ENCODE measurements at places on chromosomes 5 and 9.

- peak; percentile 81 for DNase-seq
- peaks cover 5% of the 10 kb centered on the region for H3K36me3 ChIP-seq
- peaks cover 36% of the 10 kb centered on the region for H3K4me1 ChIP-seq
- no peaks in the 10 kb centered on the region for H3K27me3 ChIP-seq
Measured at GRCh38 chr5:132385326-132386105, 16.0 kb downstream of the SLC22A5 start.

DNA sequence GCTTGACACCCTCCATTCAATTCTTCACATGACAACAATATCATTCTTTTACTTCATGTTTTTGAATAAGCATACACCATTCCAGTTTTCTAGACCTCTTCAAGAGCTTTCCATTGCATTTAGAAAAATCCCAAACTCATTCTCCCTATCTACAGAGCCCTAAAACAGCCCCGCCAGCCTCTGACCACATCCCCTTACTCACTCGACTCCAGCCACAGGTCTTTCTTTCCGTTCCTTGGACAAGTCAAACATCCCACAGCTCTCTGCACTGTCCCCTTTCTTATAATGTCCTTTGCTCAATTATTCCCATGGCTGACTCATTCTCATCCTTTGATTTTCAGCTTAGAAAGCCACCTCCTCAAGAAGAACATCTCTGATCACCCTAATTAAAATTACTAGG is 38.2 kb downstream of the TTC39B start:
- no peaks in the 10 kb centered on the region for H3K27me3 ChIP-seq
- H3K4me1 ChIP-seq = peaks cover 34% of the 10 kb centered on the region
- no peak overlapping the region for H3K27ac ChIP-seq
- no peak for DNase-seq
- H3K36me3 ChIP-seq = peaks cover 5% of the 10 kb centered on the region
- no peak overlapping the region for H3K4me3 ChIP-seq

- H3K27ac ChIP-seq = no peak overlapping the region
- H3K4me1 ChIP-seq = no peaks in the 10 kb centered on the region
- no peak for DNase-seq
Measured at GRCh38 chr5:174514983-174515394, 209.4 kb upstream of the MSX2 start.

DNA sequence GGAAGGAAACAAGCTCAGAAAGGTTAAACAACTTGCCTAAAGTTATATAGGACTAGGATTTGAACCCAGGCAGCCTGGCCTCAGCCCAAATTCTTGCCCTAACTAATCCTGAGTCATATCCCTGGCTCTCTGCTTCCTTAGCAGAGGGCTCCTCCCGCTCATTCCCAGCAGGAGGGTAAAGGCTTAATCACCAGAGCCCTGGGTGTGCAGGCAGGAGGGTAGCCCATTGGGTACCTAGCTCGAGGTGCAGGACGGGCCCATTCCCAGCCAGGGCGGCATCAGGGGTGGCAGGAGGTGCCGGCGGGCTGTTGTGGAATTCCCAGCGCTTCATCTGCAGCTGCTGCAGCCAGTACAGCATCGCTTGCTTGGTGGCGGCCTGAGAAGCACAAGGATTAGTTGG is 3.9 kb downstream of the TBC1D2 start:
- no peak overlapping the region for H3K27ac ChIP-seq
- no peak overlapping the region for H3K4me3 ChIP-seq
- peaks cover 20% of the 10 kb centered on the region for H3K4me1 ChIP-seq

DNA sequence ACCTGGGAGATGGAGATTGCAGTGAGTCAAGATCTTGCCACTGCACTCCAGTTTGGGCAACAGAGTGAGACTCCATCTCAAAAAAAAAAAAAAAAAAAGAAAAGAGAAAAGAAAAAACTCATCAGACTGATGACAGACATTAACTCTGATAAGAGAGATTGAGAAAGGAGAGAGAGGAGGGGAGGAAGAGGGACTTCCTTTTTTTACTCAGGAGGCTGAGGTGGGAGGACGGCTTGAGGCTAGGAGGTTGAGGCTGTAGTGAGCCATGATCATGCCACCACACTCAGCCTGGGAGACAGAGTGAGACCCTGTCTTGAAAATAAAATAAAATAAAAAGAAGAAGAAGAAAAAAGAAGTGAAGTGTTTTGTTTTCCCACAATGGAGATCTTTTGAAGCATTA is 9.7 kb upstream of the MSMP start:
- H3K4me1 ChIP-seq = peaks cover 30% of the 10 kb centered on the region
- DNase-seq = no peak
- H3K4me3 ChIP-seq = no peak overlapping the region
- H3K27ac ChIP-seq = no peak overlapping the region
- no peaks in the 10 kb centered on the region for H3K27me3 ChIP-seq
- H3K36me3 ChIP-seq = peaks cover 13% of the 10 kb centered on the region

GRCh38 chr5:138032028-138032571 is 779 bp downstream of the FAM13B start:
- no peaks in the 10 kb centered on the region for H3K27me3 ChIP-seq
- peak; percentile 62 for DNase-seq
- H3K4me1 ChIP-seq = peaks cover 61% of the 10 kb centered on the region
- peak overlapping the region; percentile 93 for H3K4me3 ChIP-seq

- no peak for DNase-seq
- no peaks in the 10 kb centered on the region for H3K36me3 ChIP-seq
- H3K4me1 ChIP-seq = no peaks in the 10 kb centered on the region
- H3K27me3 ChIP-seq = peaks cover 2% of the 10 kb centered on the region
- H3K4me3 ChIP-seq = no peak overlapping the region
Measured at GRCh38 chr5:122219436-122220166, 90.3 kb downstream of the ZNF474 start.

- no peak for DNase-seq
- no peaks in the 10 kb centered on the region for H3K4me1 ChIP-seq
- no peaks in the 10 kb centered on the region for H3K36me3 ChIP-seq
- no peaks in the 10 kb centered on the region for H3K27me3 ChIP-seq
- H3K27ac ChIP-seq = no peak overlapping the region
- H3K4me3 ChIP-seq = no peak overlapping the region
Measured at GRCh38 chr5:123753937-123754891, 242.2 kb downstream of the CSNK1G3 start.

Measured in activated CD8-positive, alpha-beta T cell treated with anti-CD3 and anti-CD28 coated beads for 36 hours (primary cell).